NCI-H345 (cell line): ENCODE measurements at places on chromosomes 1 and 21.

DNA sequence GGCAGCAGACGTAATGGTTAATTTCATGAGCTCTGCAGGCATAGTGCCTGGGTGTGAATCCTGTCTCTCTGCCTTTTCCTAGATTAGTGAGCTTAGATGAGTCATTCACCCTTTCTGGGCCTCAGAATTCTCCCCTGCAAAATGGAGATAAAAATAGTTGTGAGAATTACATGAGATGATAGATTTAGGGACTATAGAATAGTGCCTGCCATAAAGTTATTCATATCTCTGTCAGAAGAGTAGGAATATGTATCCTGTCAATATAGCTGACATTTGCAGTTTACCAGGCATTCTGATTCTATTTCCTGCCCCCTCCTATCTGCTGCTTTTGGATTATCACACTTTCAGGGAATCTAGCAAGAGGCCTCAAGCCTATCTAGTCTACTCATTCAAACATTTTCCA lies 112.0 kb downstream of the PDE4B start:
- no peak for DNase-seq

- no peak for DNase-seq
These were observed 29.2 kb downstream of the CBR1 start for GRCh38 chr21:36099000-36099399.

DNA sequence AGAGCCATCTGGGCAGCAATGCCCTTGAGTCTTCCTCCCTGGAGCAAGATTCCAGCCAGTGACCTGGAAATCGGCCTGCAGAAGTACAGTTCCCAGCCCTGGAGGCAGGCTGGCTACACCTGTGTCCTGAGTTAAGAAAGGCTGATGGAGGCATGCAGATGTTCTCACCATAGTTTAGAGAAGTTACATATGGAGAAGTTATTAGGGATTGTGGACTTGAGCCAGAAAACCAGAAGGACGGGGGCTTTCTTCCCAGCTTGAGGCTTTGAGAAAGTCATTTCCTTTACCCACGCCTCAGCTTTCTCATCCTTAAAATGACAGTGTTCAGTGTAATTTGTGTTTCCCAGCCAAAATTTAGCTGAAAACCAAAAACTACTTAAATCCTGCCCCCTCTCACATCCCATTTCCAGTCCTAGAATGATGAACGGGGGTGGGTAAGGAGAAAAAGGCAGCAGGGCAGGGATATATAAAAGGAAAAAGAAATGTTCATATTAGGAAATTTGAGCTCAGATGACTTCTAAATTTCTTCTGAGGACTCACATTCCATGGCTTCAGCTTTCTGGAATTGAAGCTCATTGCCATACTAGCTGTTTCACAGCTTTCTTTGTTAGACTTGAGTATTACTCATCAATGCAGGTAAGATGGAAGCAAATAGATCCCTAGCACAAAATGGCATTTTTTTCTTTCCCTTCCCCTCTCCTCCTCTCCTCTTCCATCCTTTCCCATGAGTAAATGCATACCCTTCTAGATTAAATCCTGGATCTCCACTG lies 14.4 kb upstream of the C8B start:
- DNase-seq, result no peak

- DNase-seq, result no peak
These were observed 35.0 kb downstream of the ESRRG start for GRCh38 chr1:216688127-216688657.

GRCh38 chr1:222769181-222769580 lies 32.2 kb downstream of the FAM177B start:
- DNase-seq, result no peak

DNA sequence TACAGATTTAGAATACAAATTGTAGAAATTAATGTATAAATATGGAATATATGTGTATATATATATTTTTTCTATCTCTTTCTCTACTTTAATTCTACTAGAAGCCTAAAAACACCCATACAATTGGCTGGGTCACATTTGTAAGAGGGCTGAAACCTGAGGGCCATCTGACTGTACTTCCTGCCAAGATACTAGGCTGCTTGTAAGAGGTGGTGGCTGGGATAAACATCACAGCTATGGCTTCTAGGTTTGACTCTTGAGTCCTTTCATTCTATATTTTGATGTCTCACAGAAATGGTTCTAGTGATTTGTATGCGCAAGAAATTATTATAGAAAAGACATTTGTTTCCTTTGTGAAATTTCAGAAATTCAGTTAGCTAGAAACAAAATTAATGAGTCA lies 1155.2 kb upstream of the B3GALT2 start:
- DNase-seq, result no peak
